Liver (tissue), 10 donors: ENCODE measurements at places on chromosomes 1 and 21. TPM values are rescaled to one million over a fixed set of nuclear protein-coding genes. Genes with fewer than 3 reads are reported as not detected.
A peak's percentile ranks its signal among the peaks of the same experiment; 100 is the strongest.

Gene INSRR
- not detected for total RNA-seq

DNA sequence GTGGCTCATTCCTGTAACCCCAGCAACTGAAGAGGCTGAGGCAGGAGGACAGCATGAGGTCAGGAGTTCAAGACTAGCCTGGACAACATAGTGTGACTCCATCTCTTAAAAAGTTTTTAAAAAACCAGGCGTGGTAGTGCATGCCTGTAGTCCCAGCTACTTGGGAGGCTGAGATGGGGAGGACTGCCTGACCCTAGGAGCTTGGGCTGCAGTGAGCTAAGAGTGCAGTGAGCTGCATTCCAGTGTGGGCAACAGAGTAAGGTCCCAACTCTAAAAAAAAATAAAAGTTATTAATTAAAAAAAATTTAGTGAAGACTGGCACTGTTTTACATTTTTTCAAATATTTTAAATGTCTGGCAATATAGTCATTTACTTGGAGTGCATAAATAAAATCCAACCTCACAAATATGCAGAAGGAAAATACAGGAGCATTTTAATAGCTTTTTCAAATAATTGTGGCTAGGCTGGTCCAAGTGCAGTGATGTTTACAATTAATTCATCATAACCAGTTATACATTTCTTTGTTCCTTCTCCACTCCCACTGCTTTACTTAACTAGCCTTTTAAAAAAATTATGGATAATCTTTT, 10.8 kb downstream of the ZBTB8OS start:
- H3K36me3 ChIP-seq = peaks cover 2% of the 10 kb centered on the region
- H3K4me3 ChIP-seq = no peak overlapping the region
- no peak for DNase-seq
- H3K27ac ChIP-seq = no peak overlapping the region

DNA sequence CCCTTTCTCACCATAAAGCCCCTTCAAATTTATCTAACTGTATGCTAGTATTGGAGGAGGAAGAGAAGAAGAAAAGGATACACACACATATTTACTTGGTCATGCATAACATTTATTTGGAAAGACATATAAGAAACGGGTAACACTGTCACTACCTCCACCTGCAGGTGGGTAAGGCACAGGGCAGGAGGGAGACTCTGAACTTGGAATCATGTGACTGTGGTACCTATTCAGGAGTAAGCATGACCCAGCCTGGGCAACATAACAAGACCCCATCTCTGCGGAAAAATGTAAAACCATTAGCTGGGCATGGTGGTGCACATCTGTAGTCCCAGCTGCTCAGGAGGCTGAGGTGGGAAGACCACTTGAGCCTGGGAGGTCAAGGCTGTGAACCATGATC, 1.4 kb upstream of the PADI6 start:
- H3K4me1 ChIP-seq = no peaks in the 10 kb centered on the region
- no peaks in the 10 kb centered on the region for H3K27me3 ChIP-seq
- no peaks in the 10 kb centered on the region for H3K36me3 ChIP-seq
- H3K4me3 ChIP-seq = no peak overlapping the region
- DNase-seq = no peak

Gene KLHL20
- 25.9 TPM for total RNA-seq

Gene DYNLT5
- total RNA-seq = 3.1 TPM

DNA sequence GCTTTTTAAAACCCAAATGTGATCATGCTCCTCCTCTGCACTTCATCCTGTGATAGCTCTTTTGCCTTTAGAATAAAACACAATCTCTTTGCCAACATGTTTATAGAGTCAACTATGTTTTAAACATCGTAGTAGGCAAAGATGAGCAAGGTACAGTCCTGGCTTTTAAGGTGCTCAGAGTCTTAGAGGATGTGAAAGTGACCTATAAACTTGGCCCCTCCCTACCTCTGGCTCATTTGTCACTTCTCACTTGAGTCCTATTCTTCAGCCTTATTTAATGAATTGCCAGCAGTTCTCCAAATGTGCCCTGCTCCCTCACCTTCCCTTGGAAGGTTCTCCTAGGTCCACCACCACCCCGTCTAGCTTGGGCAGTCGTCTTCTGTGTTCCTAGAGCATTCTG, 617.0 kb upstream of the NR5A2 start:
- H3K27ac ChIP-seq = no peak overlapping the region
- H3K27me3 ChIP-seq = no peaks in the 10 kb centered on the region
- no peaks in the 10 kb centered on the region for H3K4me1 ChIP-seq
- DNase-seq = no peak
- H3K36me3 ChIP-seq = no peaks in the 10 kb centered on the region

GRCh38 chr1:181112071-181112929, 23.8 kb downstream of the IER5 start:
- H3K27ac ChIP-seq = peak overlapping the region; percentile 65
- peaks cover 10% of the 10 kb centered on the region for H3K4me1 ChIP-seq
- DNase-seq = peak; percentile 53
- no peaks in the 10 kb centered on the region for H3K36me3 ChIP-seq
- no peak overlapping the region for H3K4me3 ChIP-seq

Gene FCRL1
- total RNA-seq = 0.50 TPM
